Activated naive CD4-positive, alpha-beta T cell treated with anti-CD3 and anti-CD28 coated beads for 36 hours (primary cell): ENCODE measurements at places on chromosomes 13 and 19. TPM values are rescaled to one million over a fixed set of nuclear protein-coding genes. Genes with fewer than 3 reads are reported as not detected.
A peak's percentile ranks its signal among the peaks of the same experiment; 100 is the strongest.

The ATP8A2 gene
- total RNA-seq: 0.24 TPM

The FXYD3 gene
- not detected for total RNA-seq

The PRSS57 gene
- not detected for total RNA-seq

The TSHZ3 gene
- 1.6 TPM for total RNA-seq

The CNN1 gene
- not detected for total RNA-seq

The TNFSF9 gene
- 1.5 TPM for total RNA-seq

The ZNF530 gene
- 4.0 TPM for total RNA-seq

The KCNC3 gene
- 2.4 TPM for total RNA-seq

The KIR3DL1 gene
- total RNA-seq: not detected

DNA sequence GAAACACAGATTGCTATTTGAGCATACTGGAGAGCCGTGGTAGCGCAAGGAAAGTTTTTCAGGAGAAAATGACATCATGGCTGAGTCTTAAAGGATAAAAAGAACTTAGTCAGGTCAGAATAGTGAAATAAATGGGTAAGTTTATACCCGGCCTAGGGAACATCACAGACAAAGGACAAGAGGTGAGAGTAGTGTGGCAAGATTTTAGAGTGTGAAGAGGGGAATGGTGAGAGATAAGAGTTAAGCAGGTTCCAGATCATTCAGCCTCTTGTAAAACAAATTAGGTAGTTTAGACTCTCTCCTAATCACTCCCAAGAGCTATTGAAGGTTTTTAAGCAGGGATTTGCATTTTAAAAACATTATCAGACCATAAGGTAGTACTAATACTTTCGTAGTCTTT lies 116.0 kb upstream of the MAB21L1 start:
- no peaks in the 10 kb centered on the region for H3K27me3 ChIP-seq
- no peak overlapping the region for H3K27ac ChIP-seq
- H3K4me1 ChIP-seq: no peaks in the 10 kb centered on the region
- H3K36me3 ChIP-seq: peaks cover 1% of the 10 kb centered on the region
- DNase-seq: no peak

GRCh38 chr13:44244288-44244687 lies 129.3 kb upstream of the SERP2 start:
- no peak overlapping the region for H3K27ac ChIP-seq
- H3K4me3 ChIP-seq: no peak overlapping the region
- DNase-seq: no peak

DNA sequence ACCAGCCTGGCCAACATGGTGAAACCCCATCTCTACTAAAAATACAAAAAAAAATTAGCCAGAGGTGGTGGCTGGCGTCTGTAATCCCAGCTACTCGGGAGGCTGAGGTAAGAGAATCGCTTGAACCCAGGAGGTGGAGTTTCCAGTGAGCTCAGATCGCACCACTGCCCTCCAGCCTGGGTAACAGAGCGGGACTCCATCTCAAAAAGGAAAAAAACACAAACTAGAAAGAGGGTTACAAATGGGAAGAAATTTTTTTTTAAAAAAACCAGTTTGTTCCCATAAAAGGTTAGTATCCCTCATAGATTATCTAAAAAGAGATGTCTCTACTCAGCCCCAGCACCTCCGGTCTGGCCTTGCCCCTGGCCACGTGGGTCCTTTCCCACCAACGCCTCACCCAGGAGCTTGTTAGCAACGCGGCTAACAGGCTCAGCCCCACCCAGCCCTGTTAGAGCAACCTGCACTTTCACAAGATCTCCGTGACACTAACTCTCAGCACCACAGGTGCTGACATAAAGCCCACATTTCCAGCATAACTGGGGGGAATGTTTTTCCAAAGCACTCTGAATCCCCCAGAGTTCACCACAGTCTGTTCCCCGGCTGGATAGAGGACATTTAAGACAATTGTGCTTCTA lies 4.3 kb downstream of the DMKN start:
- H3K27ac ChIP-seq: no peak overlapping the region
- H3K36me3 ChIP-seq: no peaks in the 10 kb centered on the region
- H3K27me3 ChIP-seq: peaks cover 36% of the 10 kb centered on the region
- peak overlapping the region; percentile 57 for H3K4me3 ChIP-seq

DNA sequence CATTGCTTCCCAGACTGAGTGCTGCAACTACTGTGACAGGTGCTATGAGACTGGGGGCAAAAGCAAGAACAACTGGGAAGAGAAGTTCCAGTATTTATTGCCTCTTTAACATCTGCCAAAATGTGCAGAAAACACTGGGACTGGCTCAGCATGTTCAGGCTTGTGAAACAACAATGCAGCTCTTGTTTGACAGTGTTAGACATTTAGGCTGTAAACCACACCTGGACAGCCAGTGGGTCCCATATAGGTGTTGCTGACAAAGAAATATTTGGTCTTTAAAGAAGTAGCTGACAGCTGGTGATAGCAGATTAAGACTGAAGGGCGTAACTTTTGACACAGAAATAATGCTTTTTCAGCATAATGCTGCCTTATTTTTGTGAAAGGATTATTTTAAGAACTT lies 88.1 kb downstream of the STOML3 start:
- no peak overlapping the region for H3K27ac ChIP-seq
- H3K36me3 ChIP-seq: no peaks in the 10 kb centered on the region
- H3K27me3 ChIP-seq: peaks cover 2% of the 10 kb centered on the region

DNA sequence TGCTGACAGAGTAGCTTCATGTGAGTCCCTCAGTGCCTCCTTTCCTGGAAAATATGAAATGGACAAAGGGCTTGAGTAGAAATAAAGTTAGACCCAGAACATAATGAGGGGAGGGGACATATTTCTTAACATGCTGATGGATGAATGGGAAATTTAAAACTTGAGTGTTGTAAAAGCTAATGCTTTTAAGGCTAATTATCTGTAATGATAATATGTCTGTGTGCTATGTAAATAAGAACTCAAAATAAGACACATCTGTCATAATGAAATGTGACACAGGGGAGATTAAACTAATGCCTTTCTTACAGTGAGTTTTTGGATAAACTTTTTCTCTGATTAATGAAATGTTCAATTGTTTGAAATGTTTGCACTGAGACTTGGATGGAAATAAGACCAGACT lies 65.8 kb upstream of the RFXAP start:
- H3K27me3 ChIP-seq: peaks cover 14% of the 10 kb centered on the region
- no peak for DNase-seq
- no peak overlapping the region for H3K27ac ChIP-seq
- no peaks in the 10 kb centered on the region for H3K4me1 ChIP-seq

GRCh38 chr13:110475117-110475516 lies 86.4 kb downstream of the RAB20 start:
- no peaks in the 10 kb centered on the region for H3K36me3 ChIP-seq
- DNase-seq: no peak
- no peak overlapping the region for H3K27ac ChIP-seq
- H3K4me1 ChIP-seq: no peaks in the 10 kb centered on the region
- H3K4me3 ChIP-seq: no peak overlapping the region
- H3K27me3 ChIP-seq: peaks cover 12% of the 10 kb centered on the region

- DNase-seq: no peak
- H3K27ac ChIP-seq: no peak overlapping the region
- no peaks in the 10 kb centered on the region for H3K27me3 ChIP-seq
- H3K36me3 ChIP-seq: no peaks in the 10 kb centered on the region
These were observed 108.0 kb downstream of the URI1 start for GRCh38 chr19:30049846-30050667.

GRCh38 chr13:48715977-48716376 lies 62.2 kb downstream of the CYSLTR2 start:
- H3K27ac ChIP-seq: no peak overlapping the region
- DNase-seq: no peak
- H3K27me3 ChIP-seq: no peaks in the 10 kb centered on the region
- no peaks in the 10 kb centered on the region for H3K4me1 ChIP-seq

GRCh38 chr19:9952276-9952675 lies 16.0 kb upstream of the OLFM2 start:
- H3K27me3 ChIP-seq: peaks cover 3% of the 10 kb centered on the region
- no peak overlapping the region for H3K4me3 ChIP-seq
- H3K27ac ChIP-seq: no peak overlapping the region

DNA sequence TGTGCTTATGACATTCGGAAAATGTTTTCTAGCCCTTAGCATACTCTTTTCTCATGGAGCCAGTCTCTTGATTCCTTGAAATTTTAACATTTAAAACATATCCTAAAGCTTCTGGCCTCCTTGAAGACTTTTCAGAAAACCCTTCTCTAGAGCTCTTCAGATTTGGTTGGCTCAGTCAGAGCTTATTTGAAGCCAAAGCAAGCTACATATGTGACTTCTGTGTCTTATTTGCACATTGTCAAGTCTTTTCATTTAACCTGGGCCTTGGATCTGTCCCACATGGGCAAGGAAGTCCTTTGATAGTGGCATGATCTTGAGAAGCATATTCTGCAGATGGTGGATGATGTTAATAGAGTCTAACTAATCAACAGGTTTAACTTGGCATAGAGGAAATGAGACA lies 116.5 kb downstream of the LACC1 start:
- H3K4me3 ChIP-seq: no peak overlapping the region
- no peaks in the 10 kb centered on the region for H3K4me1 ChIP-seq
- H3K27me3 ChIP-seq: peaks cover 14% of the 10 kb centered on the region
- DNase-seq: no peak

DNA sequence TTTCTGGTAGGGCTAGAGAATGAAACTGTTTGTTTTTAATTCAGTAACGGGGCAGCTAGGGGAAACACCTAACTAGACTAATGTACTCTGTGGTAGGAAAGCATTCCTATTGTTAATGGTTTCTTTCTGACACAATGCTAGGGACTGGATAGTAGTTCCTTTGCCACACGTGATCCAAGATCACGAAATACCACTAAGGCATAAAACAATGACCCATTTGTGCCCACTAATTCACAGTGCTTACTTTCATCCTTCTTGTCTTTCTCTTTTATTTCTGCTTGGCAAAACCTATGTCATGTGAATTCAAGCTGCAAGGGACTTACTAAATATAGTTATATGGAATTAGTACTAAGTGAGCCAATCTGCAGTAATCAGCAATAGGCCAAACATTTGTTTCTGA lies 834.1 kb upstream of the SLITRK6 start:
- H3K27me3 ChIP-seq: no peaks in the 10 kb centered on the region
- H3K4me3 ChIP-seq: no peak overlapping the region
- no peaks in the 10 kb centered on the region for H3K4me1 ChIP-seq
- H3K27ac ChIP-seq: no peak overlapping the region

GRCh38 chr13:26011996-26012821 lies 39.6 kb downstream of the SHISA2 start:
- H3K36me3 ChIP-seq: no peaks in the 10 kb centered on the region
- DNase-seq: peak; percentile 70
- H3K4me3 ChIP-seq: peak overlapping the region; percentile 74
- peaks cover 25% of the 10 kb centered on the region for H3K4me1 ChIP-seq
- H3K27me3 ChIP-seq: no peaks in the 10 kb centered on the region
- H3K27ac ChIP-seq: peak overlapping the region; percentile 72

- H3K4me1 ChIP-seq: no peaks in the 10 kb centered on the region
- peaks cover 2% of the 10 kb centered on the region for H3K36me3 ChIP-seq
- no peak overlapping the region for H3K27ac ChIP-seq
- H3K4me3 ChIP-seq: no peak overlapping the region
- peaks cover 5% of the 10 kb centered on the region for H3K27me3 ChIP-seq
- DNase-seq: no peak
These were observed 25.6 kb upstream of the PCCA start for GRCh38 chr13:100063333-100063732.

DNA sequence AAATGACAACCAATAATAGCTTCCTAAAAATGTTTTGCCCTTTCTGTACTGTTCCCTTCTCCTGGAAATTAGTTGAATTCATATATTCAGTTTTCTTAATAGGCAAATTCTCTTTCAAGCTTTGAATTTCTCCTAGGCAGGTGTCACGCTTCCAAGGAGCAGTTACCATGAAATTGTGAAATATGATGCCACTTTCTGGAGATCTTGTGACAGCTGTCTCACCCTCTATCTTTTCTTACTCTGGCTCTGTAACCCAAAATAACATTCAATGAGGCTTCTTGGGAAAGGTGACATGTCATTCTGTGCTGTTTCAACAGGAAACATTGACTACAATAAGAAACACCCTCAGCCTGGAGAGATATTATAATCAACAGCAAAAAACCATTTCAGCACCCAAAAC lies 80.3 kb upstream of the MRI1 start:
- H3K4me3 ChIP-seq: no peak overlapping the region
- DNase-seq: no peak

DNA sequence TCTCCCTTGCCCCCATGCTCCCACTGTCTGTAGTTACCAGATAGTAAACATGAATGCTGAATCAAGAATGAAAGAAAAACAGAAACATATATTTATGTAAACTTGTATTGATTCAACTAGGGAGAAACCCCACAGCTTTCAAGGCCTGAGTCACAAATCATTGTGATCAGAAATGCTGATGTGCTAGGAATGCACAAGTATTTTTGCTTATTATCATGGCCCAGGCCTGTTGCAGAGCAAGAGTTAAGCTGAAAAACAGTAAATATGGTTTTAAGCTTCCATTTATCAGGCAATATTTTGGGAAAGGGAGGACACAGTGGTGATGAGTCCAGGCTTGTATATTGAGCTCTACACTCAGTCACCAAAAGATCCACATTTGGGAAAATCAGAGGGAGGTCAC lies 669.6 kb downstream of the DIAPH3 start:
- H3K4me1 ChIP-seq: peaks cover 3% of the 10 kb centered on the region
- no peaks in the 10 kb centered on the region for H3K36me3 ChIP-seq

GRCh38 chr19:22620401-22620800 lies 13.7 kb upstream of the ZNF492 start:
- H3K36me3 ChIP-seq: peaks cover 3% of the 10 kb centered on the region
- H3K27me3 ChIP-seq: peaks cover 50% of the 10 kb centered on the region
- no peak overlapping the region for H3K27ac ChIP-seq
- no peak overlapping the region for H3K4me3 ChIP-seq

DNA sequence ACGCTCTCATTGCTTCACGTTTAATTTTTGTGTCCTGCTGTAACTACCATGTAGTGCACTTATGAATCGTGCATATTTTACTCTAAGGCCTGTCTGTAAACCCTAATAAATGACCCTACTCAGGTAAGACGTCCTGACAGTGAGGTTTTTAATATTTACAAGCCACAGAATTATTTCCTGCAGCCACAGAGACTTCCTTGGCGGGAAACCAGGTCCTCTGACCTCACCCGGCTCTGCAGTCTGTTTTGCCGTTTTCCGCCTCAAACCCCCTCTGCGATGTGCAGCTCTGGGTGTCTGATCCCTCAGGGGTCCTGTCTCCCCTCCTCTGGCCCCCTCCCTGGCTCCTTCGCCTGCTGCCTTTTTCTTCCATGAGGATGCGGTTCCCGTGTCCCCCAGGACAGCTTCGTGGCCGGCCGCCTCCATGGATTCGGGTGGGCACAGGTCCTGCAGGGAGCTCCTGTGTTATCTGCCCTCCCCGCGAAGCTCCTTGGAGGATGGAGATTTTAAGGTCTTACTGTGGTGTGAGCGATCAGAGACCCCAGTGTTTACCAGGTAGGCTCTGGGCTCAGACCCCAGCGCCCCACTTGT lies 66.3 kb downstream of the MCF2L start:
- no peak overlapping the region for H3K4me3 ChIP-seq
- no peaks in the 10 kb centered on the region for H3K36me3 ChIP-seq
- no peak for DNase-seq
- H3K4me1 ChIP-seq: no peaks in the 10 kb centered on the region
- no peak overlapping the region for H3K27ac ChIP-seq

DNA sequence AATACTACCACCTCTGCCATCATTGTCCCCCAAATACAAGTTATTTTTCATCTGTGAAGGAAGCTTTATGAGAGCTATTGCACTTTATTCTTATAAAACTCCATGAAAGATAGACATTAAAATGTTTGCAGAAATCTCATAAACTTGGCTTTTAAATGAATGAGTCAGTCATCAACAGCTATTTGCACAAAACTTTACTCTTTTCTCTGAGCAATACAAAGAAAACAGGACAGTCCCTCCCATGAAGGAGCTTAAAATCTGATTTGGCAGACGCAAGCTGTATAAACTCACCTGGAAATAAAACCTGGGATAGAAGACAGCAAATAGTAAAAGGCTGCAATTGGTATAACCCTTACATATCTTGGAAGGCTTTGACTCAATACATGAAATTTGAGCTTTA lies 16.6 kb upstream of the RCBTB1 start:
- H3K27ac ChIP-seq: no peak overlapping the region
- no peaks in the 10 kb centered on the region for H3K36me3 ChIP-seq
- DNase-seq: no peak
- peaks cover 2% of the 10 kb centered on the region for H3K4me1 ChIP-seq
- H3K4me3 ChIP-seq: no peak overlapping the region
